ENCODE measurements at places on chromosomes 5 and 9.

DNA sequence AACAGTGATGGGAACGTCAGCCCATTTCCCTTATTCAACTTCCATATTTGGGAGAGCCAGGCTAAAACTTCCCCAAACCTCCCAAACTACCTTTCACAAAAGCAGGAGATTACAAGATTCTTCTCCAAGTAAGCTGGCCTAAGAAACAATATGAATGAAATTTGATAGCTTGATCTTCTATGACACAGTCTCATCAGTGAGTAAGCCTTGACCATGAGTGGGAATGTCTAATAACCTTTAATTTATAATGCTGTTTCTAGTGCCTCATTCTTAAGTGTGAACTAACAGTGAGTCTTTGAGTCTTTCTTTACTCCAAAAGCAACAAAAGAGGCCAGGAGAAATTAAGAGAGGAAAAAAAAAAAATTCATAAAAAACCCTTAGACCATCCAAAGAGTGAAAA, 1379.9 kb downstream of the EFNA5 start:
- DNase-seq: no peak

- no peak for DNase-seq
Measured at GRCh38 chr5:173316339-173317020, 11.7 kb downstream of the STC2 start.

GRCh38 chr5:41843456-41844370, 26.5 kb downstream of the OXCT1 start:
- peak; percentile 66 for DNase-seq

GRCh38 chr5:10366310-10367272, 13.1 kb downstream of the MARCHF6 start:
- DNase-seq: peak; percentile 46

- DNase-seq: no peak
Measured at GRCh38 chr9:91814201-91814600, 135.8 kb downstream of the ROR2 start.

- DNase-seq: no peak
Measured at GRCh38 chr5:116420540-116420939, 154.1 kb downstream of the SEMA6A start.

- DNase-seq: peak; percentile 55
Measured at GRCh38 chr5:56963246-56963645, 11.3 kb upstream of the MIER3 start.

GRCh38 chr5:55306641-55307382, 682 bp downstream of the DHX29 start:
- DNase-seq: no peak

DNA sequence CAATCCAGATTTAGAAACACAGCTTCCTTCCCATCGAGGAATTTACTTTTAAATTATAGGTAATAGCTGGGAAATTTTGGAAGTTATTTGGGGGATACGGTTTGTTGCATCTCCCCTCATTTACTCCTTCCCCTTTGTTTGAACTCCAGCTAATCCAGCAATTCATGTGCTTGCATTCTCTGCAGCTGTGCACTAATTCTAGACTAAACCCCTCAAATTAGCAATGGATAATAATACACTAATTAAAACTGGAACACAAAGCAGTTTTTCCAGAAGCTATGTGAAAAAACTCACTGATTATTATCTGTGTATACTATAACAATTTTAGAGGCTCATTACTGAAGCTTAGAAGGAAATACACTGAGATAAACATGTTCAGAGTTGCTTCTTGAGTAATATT, 751.2 kb upstream of the ZNF608 start:
- DNase-seq: no peak

GRCh38 chr5:1826235-1826980, 25.2 kb downstream of the NDUFS6 start:
- no peak for DNase-seq

- DNase-seq: no peak
Measured at GRCh38 chr5:180208435-180209081, 453 bp downstream of the RASGEF1C start.

Data from MV-4-11 (cell line).